ENCODE measurements at places on chromosomes 11 and 22. TPM values are rescaled to one million over a fixed set of nuclear protein-coding genes. Genes with fewer than 3 reads are reported as not detected.

Gene ZDHHC8
- total RNA-seq: 119 TPM

Gene SORL1
- 11.1 TPM for total RNA-seq

Gene PKP3
- not detected for total RNA-seq

Gene NR1H3
- total RNA-seq: 10.5 TPM

Gene KRTAP5-10
- not detected for total RNA-seq

Gene HORMAD2
- total RNA-seq: not detected

Gene DLG2
- 2.9 TPM for total RNA-seq

Data from glutamatergic neuron (in vitro differentiated cells).